Fibroblast of lung (primary cell): ENCODE measurements at places on chromosomes 12 and 14.

DNA sequence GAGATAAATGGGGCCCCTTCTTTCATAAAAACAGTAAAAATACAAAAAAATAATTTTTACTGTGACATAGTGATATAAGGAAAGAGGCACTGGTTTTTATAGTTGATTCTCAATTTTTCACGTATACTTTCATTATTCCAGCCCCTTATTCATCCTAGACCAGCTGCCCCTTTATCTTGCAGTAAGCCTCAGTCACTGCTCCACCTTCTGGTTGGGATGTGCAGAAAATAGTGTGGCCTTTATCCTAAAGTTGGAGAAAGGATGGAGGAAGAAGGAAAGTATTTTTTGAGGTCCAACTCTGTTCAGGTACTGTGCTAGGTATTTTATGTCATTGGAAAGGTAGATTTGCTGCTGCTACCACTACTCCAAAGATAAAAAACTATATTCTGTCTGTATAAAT, 172.7 kb downstream of the ANO6 start:
- peak; percentile 75 for DNase-seq

GRCh38 chr14:104604458-104605449, at the start of gene TMEM179:
TSS of gene TMEM179 (minus strand) at chr14:104604772. CDS start at chr14:104604741, 31 bp downstream.
- peak; percentile 17 for DNase-seq

- no peak for DNase-seq
Observed at GRCh38 chr14:100537446-100538350, 49.5 kb downstream of the BEGAIN start.

DNA sequence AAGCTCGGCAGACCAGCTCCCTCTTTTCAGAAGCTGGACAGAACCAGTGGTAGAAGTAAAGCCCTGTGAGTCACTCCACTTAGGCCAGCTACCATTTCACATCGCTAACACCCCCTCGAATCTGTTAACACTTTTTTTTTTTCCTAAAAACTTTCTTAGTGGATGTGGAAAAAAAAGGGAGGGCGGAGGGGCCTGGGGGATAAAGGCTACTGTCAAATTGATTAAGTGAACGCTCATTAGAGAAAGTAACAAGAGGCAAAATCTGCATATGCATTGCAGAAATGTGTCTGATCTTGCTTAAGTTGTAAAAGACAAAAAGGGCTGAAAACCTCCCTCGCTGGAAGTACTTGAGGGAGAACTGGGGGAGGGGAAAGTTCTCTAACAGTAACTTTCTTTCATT, 86.6 kb upstream of the OTX2 start:
- no peak for DNase-seq

GRCh38 chr12:104282109-104282508, 21.4 kb upstream of the EID3 start:
- peak; percentile 73 for DNase-seq

GRCh38 chr14:68741839-68742470, 50.9 kb downstream of the ZFP36L1 start:
- no peak for DNase-seq

DNA sequence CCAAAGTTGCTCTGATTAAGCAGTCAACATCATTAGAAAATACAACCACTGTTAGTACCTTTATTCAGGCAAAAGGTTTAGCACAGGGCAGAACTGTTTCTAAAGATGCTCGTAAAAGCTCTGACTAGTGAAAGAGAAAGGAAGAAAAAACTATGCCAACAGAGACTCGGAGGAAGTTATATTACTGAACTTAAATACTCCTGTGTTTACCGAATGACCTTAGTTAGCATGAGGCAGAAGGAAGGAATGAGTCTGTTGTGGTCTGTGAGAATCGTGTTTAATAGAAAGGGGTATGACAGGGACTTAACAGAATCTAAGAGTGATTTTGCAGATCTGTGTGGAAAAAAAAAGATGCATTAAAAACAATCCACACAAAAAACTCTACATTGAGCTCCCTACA, 84.1 kb upstream of the OVCH1 start:
- DNase-seq: peak; percentile 66

GRCh38 chr12:67661311-67662021, 12.9 kb downstream of the DYRK2 start:
- DNase-seq: peak; percentile 84

GRCh38 chr14:100889641-100890040, 13.9 kb downstream of the RTL1 start:
- DNase-seq: no peak

- DNase-seq: peak; percentile 43
Observed at GRCh38 chr14:100662879-100663760, 63.6 kb upstream of the DLK1 start.

DNA sequence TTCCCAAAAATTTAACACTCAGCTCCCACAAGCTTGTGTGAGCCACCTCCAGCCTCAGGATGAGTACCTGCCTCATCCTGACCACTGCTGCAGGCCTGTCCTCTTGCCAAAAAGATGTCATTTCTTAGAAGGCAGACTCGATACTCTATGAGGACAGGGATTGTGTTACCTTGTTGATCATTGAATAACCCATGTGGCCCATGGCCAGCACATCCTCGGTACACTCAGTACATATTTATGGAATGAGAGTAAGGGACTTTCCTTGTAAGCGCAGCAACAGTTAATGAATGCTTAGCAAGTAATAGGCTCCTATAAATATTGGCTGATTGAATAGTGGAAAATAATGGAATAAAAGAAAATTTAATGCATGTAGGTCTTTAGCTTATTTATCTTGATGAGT, 15.3 kb upstream of the DGLUCY start:
- DNase-seq: peak; percentile 44

DNA sequence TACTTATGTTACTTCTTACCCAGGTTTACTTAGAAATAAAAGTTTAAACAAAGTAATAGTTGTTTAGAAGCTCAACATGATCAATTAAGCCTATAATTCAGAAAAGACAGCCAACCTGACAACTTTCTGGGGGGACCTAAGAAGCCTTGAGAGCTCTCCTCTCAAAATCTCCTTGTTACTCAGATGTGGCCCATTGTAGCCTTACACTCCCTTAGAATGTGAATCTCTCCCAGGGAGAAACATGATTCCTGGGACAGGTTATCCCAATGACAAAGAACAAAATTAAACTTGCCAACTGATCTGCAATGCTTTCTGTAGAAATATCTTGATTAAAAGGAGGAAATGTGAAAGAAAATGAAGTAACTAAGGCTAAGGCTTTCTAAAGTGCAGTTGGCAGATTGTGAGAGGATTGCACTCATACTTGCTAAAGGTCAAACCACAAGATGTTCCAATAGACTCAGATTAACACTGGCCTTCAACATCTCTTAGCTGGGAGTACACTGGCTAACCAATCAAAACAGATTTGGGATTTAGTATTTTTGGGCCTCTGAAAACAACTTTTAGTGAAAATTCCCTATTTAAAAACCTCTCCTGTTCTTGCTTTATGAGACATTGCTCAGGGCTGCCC, 72.3 kb upstream of the TMX1 start:
- peak; percentile 81 for DNase-seq

DNA sequence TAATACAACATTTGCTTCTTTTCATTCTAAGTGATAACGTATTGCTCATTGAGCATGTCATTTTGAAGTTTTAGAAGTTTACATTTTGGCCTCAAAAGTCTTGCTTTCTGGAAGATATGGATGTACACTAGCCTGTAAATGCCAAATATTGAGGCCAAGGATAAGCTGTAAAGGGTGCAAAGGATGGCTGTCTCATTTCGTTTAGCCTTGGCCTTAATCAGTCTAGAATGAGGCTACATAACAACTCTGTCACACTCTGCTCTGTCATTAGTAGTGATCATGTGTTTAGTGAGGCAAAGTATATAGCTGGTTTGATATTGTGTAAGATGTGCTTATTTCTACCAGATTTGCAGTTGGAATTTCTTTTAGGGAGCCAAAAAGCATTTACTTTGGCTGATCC, 344.5 kb downstream of the TMTC2 start:
- DNase-seq: no peak

GRCh38 chr12:15074351-15074750, 101.5 kb downstream of the PDE6H start:
- peak; percentile 4 for DNase-seq

GRCh38 chr12:109736552-109737108, 23.0 kb downstream of the FAM222A start:
- DNase-seq: peak; percentile 42

GRCh38 chr12:79375050-79375449, 315.7 kb downstream of the PAWR start:
- no peak for DNase-seq

GRCh38 chr12:44628180-44628579, 247.9 kb downstream of the NELL2 start:
- DNase-seq: no peak

GRCh38 chr14:64549791-64550620, at the start of gene PPP1R36:
TSS of gene PPP1R36 (plus strand) at chr14:64549961. CDS start at chr14:64549998, 37 bp downstream.
- peak; percentile 26 for DNase-seq

DNA sequence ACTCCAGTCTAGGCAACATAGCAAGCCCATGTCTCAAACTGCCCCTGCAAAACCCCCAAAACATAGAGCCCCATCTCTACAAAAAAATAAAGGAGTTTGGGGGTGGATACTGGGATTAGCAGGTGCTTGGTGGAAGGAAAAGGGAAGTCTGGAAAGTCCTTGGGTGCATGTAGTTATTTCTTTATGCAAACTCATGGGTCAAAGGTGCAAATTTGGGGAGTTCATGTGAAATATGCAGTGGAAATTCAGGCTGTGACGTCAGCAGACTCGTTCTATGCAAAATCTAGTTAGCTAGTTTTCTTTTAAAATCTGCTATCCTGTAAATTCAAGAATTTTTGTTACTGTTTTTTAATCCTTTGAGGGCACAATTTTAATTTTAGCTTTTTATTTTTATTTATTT, 51.3 kb downstream of the GNS start:
- DNase-seq: no peak

GRCh38 chr12:14981049-14981448, 8.2 kb downstream of the PDE6H start:
- DNase-seq: no peak

DNA sequence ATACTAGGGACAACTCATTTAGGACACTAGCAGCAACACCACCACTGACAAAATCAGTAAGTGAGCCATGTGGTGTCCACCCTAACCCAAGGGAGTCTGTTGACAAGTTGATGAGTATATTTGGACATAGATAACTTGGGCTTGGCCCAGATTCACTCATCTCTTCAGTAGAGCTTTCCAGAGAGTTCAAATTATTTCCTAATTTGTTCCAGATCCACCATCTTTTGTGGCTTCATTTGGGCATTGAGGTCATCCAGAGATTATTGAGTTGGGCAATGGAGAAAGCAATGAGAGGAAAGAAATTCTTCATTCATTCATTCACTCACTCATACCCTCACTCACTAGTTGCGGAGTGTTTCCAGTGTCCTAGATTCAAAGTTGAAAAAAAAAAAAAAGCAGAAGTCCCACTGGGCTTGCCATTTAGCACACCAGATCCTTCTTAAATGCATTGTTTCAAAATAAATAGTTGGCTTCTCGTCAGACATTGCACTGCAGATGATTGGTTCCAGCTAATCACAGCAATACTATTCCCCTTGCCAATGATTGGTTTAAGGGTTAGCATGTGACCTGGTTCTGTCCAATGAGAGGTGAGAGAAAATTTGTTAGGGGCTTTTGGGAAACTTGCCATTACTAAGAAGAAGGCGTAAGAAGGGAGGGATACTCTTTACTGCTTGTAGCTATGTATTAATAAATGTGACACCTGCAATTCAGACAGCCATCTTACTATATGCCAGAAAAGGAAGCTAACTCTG, 31.8 kb upstream of the WSCD2 start:
- no peak for DNase-seq

- DNase-seq: no peak
Observed at GRCh38 chr14:55581342-55581771, 1.4 kb downstream of the KTN1 start.
